ENCODE measurements at places on chromosomes 5 and 9.

GRCh38 chr5:40973364-40974004, 64.2 kb downstream of the C7 start:
- DNase-seq, result no peak

GRCh38 chr5:40991168-40991980, 79.8 kb downstream of the MROH2B start:
- peak; percentile 97 for DNase-seq

GRCh38 chr9:15576350-15577050, 23.7 kb downstream of the CCDC171 start:
- no peak for DNase-seq

GRCh38 chr9:133876836-133877235, 115.3 kb downstream of the VAV2 start:
- no peak for DNase-seq

GRCh38 chr5:124328201-124328600, 418.2 kb downstream of the ZNF608 start:
- DNase-seq, result no peak

DNA sequence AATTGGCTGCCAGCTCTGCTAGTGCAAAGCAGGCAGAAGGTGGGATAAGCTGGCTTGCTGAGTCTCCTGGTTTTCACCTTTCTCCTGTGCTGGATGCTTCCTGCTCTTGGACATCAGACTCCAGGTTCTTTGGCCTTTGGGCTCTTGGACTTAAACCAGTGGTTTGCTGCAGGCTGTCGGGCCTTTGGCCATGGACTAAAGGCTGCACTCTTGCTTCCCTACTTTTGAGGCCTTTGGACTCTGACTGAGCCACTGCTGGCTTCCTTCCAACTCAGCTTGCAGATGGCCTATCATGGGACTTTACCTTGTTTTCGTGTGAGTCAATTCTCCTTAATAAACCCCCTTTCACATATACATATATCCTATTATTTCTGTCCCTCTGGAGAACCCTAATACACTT, 1293.9 kb upstream of the CDH6 start:
- no peak for DNase-seq

DNA sequence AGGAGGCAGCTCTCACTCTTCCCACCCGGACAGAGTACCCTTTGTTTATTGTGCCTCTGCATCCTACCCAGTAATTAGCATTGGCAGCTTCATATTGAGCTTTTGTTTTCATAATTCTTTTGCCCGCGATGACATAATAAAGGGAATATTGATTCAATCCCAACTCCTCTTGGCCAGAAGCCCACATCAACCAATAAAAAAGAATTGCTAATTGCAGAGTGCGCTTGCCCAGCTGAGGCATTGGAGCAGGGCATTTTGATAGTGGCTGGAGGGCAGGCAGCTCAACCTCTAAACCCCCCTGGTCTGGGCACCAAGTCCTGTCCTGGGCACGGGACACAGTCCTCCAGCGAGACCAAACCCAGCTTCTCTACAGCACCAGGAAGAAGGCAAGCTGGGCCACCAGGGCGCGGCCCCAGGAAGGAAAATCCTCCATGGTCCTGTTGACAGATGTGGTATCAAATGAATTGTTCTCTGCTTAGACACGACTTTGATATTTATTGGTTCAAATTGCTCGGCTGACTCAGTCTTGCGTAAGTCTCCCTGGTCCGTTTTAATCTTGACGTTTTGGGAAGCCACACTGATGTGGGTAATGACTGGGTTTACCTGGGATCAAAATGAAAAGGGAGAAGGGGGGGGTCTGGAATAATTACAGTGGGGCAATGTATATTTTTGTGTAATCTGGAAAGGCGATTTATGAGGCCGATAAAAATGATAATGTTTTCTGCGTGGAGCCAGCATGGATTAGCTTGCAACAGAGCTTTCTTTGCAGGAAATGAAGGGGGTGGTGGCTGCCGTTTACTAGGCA, 220.7 kb upstream of the MSX2 start:
- no peak for DNase-seq

GRCh38 chr5:149831492-149831891, 101.4 kb downstream of the PPARGC1B start:
- no peak for DNase-seq

DNA sequence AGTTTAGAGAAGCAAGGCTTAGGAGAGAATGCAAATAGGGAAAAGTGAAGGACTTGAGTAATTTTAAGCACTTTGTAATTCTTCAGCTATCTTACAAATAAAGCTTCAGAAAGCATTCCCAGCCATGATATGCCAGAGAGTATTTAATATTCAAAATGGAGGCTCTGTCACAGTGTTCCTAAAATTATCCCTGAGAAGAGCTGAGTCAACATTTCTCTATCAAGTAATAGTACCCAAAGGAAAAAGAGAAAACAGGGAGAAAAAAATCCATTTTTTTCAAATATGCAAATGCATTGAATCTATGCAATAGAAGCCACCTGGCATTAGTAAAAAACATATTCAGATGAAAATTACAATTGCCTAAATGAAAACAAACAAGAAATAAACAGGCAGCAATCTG, 392.6 kb upstream of the FAM174A start:
- no peak for DNase-seq

GRCh38 chr5:151724360-151724759, 34.1 kb downstream of the ATOX1 start:
- DNase-seq, result no peak

- no peak for DNase-seq
Measured at GRCh38 chr9:110007477-110008270, 200.3 kb downstream of the C9orf152 start.

GRCh38 chr5:114782869-114783268, 386.8 kb downstream of the TRIM36 start:
- no peak for DNase-seq

DNA sequence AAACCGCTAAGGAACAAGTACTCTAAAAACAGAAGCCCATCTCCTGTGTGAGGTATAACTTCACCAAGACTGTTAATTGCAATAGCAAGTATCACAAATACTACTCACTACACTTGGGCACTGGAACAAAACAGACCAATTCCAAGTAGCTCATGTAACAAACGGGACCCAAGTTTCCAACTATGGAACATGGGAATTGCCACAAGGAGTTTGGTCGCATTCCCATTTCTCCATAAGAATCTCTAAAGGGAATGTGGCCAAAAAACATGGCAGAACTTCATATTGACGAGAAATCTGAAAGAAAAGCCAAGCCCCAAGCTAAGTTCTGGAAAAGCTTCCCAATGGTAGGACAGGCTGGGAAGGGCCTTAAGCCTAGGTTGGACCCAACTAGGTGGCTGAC, 162.5 kb downstream of the MAPKAP1 start:
- DNase-seq, result no peak

- no peak for DNase-seq
Measured at GRCh38 chr5:1246711-1247431, 21.7 kb downstream of the SLC6A18 start.

GRCh38 chr9:35842020-35842745, 13.2 kb downstream of the TMEM8B start:
- peak; percentile 76 for DNase-seq

- peak; percentile 68 for DNase-seq
Measured at GRCh38 chr5:103505581-103506305, 56.8 kb downstream of the NUDT12 start.

- peak; percentile 21 for DNase-seq
Measured at GRCh38 chr5:31407921-31408693, 123.8 kb downstream of the DROSHA start.

GRCh38 chr9:94800424-94801117, 74.1 kb downstream of the AOPEP start:
- DNase-seq, result no peak

DNA sequence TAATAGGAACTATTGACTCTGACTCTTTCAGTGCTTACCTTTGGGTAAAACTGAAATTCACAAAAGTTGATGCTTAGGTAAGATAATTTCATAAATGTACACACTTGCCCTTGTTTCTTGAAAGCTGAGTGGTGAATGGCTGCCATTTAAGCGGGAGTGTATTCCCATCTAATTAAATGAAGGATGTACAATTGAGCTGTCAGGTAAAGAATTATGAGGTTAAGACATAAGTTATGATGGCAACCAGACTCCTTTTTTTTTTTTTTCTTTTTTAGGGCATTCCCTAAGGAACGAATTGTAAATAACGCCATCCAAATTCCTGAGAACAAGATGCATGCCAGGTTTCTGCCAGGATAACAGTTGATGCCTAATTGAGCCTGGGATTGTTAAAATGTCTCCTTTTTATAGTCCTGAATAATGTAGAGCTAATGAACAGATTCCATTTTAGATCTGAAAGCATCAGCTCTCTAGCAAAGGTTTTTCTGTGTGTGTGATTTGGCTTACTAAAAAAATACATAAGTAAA, 199.7 kb downstream of the ISL1 start:
- DNase-seq, result no peak

- DNase-seq, result no peak
Measured at GRCh38 chr9:137905740-137906139, 28.2 kb downstream of the CACNA1B start.

- no peak for DNase-seq
Measured at GRCh38 chr9:34500623-34501267, 22.0 kb downstream of the ENHO start.

GRCh38 chr9:126513159-126514036, 100.3 kb upstream of the LMX1B start:
- DNase-seq, result no peak

- DNase-seq, result no peak
Measured at GRCh38 chr5:111364992-111365391, 140.8 kb downstream of the CAMK4 start.

GRCh38 chr5:102277144-102277543, 18.9 kb downstream of the SLCO4C1 start:
- DNase-seq, result no peak

DNA sequence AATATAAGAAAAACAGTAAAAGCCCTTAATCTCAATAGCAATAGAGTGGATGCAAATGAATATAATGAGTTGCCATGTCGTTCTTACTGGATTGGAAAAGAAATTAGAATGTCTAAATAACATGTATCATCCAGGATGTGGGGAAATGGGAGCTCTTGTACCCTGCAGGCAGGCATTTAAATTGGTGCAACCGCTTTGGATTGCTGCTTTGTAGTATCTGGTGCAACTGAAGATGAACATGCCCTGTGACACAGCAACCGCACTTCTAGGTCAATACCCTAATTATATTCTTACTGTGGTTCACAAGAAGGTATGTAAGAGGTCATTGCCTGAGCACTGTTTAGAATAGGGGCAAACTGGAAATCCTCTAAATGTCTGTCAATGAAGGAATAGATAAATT, 18.9 kb downstream of the MRPS30 start:
- peak; percentile 5 for DNase-seq

DNA sequence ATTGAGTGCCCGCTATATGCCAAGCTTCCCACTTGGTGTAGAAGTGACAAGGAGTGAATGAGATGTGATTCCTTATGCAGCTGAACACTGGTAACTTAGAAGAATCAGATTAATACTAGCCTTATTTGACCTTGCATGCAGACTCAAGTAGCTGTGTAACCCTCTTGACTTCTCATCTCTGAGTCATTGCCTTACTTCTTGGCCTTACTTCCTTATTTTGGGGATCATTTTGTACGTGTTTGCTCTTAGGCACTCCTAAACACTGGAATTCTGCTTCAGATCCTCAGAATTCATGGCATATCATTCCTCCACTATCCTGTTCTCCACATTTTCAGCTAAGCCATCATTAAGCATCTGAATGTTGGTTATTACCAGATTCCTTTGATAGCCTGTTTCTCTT, 948.9 kb upstream of the ARRDC3 start:
- DNase-seq, result peak; percentile 8

- peak; percentile 77 for DNase-seq
Measured at GRCh38 chr9:72305102-72305546, 59.9 kb downstream of the ZFAND5 start.

GRCh38 chr5:112614285-112614684, 123.4 kb upstream of the APC start:
- no peak for DNase-seq

GRCh38 chr5:38420691-38421390, 135.6 kb downstream of the LIFR start:
- DNase-seq, result peak; percentile 64

- no peak for DNase-seq
Measured at GRCh38 chr5:100904259-100904861, 1.3 kb upstream of the ST8SIA4 start.

DNA sequence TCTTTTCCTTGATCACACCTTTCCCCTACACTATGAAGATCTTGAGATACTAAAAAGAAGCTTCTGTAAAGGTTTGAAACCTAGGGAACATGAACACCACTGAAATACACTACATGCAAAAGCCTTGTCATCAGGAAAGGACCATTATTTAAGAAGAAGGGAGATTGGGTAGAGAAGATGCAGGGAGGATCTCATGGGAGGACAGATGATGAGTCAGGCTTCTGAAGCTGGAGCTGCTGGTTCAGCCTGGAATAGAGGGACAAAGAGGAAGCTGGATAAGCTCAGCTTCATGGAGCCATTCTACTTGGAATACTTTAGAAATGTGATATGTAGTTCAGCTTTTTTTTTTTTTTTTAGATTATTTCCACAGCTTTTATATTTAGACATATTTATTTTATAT, 169.8 kb downstream of the MAN2A1 start:
- DNase-seq, result no peak

Data from fibroblast of gingiva (primary cell).